ENCODE measurements at places on chromosomes 1 and 21.

DNA sequence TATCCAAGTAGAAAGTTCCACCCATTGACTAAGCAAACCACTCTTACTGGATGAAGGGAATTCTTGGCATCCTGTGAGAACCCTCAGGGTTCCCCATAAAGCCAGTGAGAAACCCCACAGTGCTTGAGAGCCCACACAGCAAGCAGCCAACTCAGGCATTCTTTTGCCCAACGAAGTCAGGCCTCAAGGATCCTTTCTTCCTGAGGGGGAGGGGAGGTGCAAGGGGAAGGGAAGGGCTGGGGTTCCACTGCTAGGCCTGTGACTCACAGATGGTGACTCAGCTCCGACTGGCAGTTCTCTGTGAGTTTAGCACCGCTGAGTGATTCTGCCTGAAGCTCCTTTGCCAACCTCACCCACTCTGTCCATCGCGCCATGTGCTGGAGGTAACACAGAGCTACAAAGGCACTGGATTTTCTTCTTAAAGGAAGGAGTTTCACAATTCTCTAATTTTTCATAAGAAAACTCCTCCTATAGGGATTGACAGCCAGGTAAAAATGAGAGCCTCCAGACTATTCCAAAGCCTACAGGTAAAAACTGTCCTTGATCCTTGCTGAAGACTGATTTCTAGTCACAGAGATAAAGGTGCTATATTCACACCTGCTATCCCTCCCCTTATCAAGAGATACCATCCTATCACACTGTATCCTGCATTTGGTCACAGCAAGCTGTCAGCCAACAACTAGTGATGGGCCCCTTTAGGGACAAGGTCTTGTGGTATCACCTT, 4.8 kb downstream of the ENO1 start:
- peak; percentile 98 for DNase-seq

DNA sequence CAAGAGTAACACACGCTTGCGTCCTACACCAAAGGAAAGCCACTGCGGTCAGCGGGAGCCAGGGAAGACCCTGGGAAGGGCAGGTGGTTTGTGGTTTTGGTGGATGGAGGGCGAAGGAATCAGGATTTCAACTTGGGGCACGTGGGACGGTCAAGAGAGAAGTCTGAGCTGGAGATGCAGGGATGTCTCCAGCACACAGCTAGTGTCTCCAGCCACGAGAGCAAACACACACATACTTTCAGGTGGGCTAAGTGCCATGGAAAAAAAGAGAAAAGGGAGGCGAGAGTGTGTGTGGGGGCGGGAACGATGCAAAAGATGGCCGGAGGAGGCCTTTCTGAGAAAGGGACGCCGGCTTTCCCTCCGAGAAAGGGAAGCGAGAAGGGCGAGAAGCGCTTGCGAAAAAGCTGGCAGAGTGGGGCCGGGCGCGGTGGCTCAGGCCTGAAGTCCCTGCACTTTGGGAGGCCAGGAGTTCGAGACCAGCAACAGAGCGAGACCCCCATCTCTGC, 1.4 kb upstream of the SRRM1 start:
- peak; percentile 37 for DNase-seq

- DNase-seq: peak; percentile 66
These were observed 30.6 kb upstream of the CTPS1 start for GRCh38 chr1:40948741-40949443.

DNA sequence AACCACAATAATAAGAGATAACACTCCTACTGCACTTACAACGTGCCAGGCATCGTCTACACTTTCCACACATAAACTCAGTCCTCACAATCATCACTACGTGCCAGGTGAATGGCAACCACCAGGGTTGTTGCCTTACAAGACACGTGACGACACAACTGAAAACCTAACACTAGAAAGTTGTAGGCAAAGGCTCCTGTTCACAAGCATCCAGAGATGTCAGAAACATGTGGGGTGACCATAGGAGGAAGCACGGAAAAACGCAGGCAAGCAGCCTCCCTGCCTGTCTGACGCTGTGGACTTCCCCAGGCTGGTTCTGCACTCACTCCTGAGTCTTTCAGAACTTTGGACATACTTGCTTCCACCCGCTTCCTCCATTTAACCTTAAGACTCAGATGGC, 7.0 kb downstream of the CAPZB start:
- DNase-seq: no peak

DNA sequence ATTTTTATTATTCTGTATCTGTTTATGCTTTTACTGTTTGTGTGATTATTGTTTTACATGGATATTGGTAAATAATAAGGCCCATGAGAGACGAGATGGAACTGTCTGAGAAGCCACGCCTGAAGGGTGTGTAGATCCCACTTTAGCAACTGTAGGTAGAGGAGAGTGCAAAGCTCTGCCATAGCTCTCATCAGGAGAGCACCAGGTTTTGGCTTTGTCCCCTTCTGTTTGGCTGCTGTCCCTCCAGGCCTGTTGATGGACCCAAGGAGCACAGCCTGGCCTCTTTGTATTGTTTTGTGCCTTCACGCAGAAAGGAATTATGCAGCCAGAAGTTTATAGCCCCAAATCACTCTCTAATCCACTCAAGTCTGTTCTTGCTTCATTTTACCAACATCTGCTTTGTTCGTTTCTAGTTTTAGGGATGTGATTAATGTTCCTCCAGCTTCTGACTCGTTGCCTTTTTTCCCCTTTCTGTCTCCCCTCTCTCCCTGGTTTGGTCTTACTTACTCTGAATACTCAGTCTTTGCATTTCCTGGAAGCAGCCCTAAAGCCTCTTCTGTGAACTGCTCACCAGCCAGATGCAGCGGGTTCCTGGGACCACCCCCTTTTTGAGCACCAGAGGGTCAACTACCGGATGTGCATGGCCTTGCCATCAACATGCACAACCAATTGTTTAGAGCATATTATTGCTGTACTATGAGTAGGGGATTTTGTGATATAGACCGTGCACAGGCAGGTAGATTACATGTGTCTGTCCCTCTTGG, 127.3 kb downstream of the HHAT start:
- DNase-seq: no peak

GRCh38 chr21:41800425-41801320, 33.8 kb upstream of the RIPK4 start:
- DNase-seq: no peak

DNA sequence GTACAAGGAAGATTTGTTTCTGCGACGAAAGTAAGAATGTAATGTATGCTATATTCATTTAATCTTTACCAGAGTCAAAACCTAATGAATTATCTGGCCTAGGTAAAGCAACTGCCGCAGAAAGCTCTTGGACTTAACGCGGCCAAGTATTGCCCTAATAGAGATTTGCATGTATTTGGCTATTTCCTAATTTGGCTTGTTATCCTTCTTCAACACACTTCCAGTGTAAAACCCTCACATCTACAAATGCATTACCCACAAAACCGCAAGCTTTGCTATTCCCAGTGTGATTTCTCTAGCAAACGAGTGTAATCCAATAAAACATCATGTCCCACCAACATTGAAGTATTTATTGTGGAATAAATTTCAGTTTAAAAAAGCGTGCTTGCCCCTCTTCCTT, 123.8 kb upstream of the LMO4 start:
- no peak for DNase-seq

DNA sequence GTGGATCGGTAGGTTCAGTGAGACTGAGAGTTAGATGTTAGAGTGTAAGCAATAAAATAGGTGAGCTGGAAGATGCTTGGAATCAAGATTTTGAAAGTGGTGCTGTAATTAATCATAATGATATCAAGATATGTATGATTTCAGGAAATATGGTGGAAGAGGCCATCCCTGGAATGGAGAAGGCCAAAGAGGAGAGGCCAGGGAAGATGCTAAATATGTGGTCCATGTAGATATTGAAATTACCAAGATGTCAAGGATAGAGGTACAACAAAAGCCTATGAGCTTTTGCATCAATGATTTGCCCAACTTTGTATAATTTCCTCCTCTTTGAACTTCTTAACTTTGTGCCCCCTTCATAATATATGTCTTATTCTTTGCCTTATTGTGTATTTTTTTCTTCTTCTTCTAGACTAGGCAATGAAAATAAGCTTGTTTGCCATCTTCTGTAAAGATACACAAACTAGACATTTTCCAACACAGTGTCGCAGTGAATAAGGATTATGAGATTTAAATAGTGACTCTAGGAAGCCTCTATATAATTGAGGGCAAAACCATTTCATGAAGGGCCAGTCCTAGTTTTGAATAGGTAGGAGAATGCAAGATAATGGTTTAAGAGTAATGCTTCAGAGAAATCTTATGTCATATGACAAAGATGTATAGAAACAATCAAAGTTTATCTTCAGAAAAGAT, 8.9 kb downstream of the PTGS2 start:
- DNase-seq: peak; percentile 32

- DNase-seq: peak; percentile 72
These were observed 1.3 kb upstream of the DUSP23 start for GRCh38 chr1:159779403-159779851.

GRCh38 chr1:111615870-111616715, 3.5 kb upstream of the RAP1A start:
- DNase-seq: no peak

GRCh38 chr1:233512538-233512937, 101.4 kb upstream of the KCNK1 start:
- no peak for DNase-seq

DNA sequence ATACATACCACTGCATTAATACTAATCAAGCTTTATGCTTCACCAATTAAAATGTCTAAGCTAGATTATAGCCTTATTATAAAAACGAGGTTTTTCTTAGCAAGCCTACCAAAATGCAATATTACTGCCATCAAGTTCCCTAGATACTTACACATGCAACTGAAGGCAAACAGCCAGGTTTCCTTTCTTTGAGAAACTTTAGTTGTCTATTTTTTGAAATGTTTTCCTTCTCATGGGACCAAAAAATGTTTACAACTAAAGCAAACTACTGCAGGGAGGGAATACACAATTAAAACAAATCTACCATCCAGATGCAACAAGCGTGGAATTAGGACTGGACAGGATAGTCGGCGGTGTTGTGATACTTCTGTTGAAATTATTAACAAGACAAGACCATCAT, 1.3 kb downstream of the ZNF644 start:
- no peak for DNase-seq

- no peak for DNase-seq
These were observed 49.7 kb downstream of the PRPF38A start for GRCh38 chr1:52454127-52454526.

All from fibroblast of skin of right biceps (primary cell).